GM12878 (cell line): ENCODE measurements at places on chromosomes 5 and 9.

- peaks cover 6% of the 10 kb centered on the region for H3K4me1 ChIP-seq
- H3K27ac ChIP-seq: no peak overlapping the region
- H3K4me3 ChIP-seq: no peak overlapping the region
- no peaks in the 10 kb centered on the region for H3K36me3 ChIP-seq
Observed at GRCh38 chr5:91306497-91306896, 76.6 kb downstream of the ARRDC3 start.

DNA sequence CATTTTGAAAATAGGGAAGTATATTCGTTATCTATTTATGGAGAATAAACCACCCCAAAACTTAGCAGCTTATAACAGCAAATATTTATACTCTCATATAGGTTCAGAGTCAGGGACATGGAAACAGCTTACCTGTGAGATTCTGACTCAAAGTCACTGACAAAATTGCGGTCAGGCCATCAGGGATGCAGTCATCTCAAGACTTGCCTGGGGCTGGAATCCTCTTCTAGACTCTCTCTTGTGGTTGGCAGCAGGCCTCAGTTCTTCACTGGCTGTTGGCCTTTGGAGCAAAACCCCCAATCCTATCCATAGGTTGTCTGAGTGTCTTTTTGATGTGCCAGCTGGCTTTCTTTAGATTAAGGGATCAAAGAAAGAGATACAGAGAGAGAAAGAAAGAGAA lies 275.6 kb downstream of the SEC61B start:
- no peaks in the 10 kb centered on the region for H3K27me3 ChIP-seq
- H3K4me1 ChIP-seq: no peaks in the 10 kb centered on the region
- H3K27ac ChIP-seq: no peak overlapping the region
- no peak overlapping the region for H3K4me3 ChIP-seq

GRCh38 chr5:143525176-143525575 lies 121.7 kb upstream of the NR3C1 start:
- H3K4me1 ChIP-seq: no peaks in the 10 kb centered on the region
- H3K27me3 ChIP-seq: no peaks in the 10 kb centered on the region

GRCh38 chr5:180689775-180690174 lies 40.4 kb upstream of the FLT4 start:
- no peaks in the 10 kb centered on the region for H3K27me3 ChIP-seq
- no peak for DNase-seq
- H3K4me1 ChIP-seq: no peaks in the 10 kb centered on the region

GRCh38 chr9:28999057-28999456 lies 1425.8 kb upstream of the C9orf72 start:
- H3K36me3 ChIP-seq: no peaks in the 10 kb centered on the region
- no peak overlapping the region for H3K27ac ChIP-seq
- H3K4me1 ChIP-seq: no peaks in the 10 kb centered on the region

- no peak overlapping the region for H3K27ac ChIP-seq
- H3K36me3 ChIP-seq: no peaks in the 10 kb centered on the region
- H3K4me1 ChIP-seq: no peaks in the 10 kb centered on the region
- no peak overlapping the region for H3K4me3 ChIP-seq
Observed at GRCh38 chr5:109125755-109126429, 283.9 kb downstream of the PJA2 start.
